ENCODE measurements at places on chromosomes 3 and 15.

GRCh38 chr3:2853651-2854050 lies 256.5 kb downstream of the IL5RA start:
- DNase-seq = no peak

- no peak for DNase-seq
Observed at GRCh38 chr3:173045770-173046382, 95.2 kb downstream of the SPATA16 start.

GRCh38 chr15:73865904-73866303 lies 7.5 kb upstream of the TBC1D21 start:
- no peak for DNase-seq

GRCh38 chr15:36905908-36906307 lies 194.4 kb downstream of the MEIS2 start:
- no peak for DNase-seq

GRCh38 chr3:111823341-111823855 lies 35.7 kb upstream of the PHLDB2 start:
- DNase-seq = no peak

GRCh38 chr3:184781801-184782200 lies 30.2 kb upstream of the VPS8 start:
- no peak for DNase-seq

DNA sequence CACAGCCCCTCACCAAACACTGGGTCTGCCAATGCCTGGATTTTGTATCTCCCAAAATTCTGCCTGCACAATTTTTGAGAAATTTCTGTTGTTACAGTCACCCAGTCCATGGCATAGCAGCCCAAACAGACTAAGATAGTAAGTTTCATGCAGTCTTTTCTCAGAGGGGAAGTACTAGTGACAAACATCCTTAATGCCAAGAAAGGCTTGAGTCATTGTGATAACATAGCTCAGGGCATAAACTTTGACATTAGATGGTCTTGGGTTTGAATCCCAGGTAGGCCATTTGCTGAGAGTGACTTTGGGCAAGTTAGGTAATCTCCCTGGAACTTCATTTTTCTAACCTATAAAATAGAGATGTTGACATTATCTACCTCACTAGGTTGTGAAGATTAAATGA lies 36.1 kb upstream of the PFN2 start:
- no peak for DNase-seq

DNA sequence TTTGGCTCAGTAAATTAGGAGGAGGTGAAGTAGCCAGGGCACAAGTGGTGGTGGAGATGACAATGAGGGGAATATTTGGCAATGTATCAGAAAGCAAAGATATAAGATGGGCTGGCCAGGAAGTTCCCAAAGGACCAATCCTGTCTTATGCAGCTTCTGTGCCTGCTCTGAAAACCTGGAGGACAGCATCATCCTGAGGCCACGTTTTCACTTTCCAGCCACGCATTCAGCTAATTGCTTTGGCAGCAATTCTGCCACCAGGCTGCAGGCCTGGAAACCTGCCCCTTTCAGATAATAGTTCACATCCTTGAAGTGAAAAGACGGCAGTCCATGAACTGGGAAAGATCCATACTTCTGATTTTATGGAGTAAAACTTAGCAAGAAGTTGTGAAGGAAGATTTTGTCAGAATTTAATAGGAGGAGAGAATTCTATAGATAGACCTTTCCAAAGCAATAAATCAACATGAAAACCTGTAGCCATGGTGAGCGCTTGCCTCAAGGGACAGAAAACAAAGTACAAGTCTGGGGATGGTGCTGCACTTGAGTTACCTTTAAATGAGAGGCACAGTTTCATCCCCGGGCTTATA lies 682.5 kb downstream of the GRM7 start:
- DNase-seq = no peak

DNA sequence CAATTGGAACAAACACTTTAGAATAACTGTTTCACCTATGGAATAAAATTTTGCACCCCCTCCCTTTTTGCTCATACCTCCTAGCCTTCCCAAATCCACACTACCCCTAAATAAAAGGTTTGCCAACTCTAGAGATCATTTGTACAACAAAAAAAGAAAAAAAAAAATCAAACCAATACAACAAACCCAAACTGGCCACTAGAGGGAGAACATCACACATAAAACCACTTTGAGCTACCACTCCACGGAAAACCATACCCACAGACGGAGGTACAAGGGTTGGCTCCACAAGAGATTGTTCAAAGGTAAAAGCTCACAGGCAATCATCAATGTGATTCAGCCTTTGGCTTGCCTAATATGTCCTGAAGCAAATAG lies 47.6 kb downstream of the SETMAR start:
- no peak for DNase-seq

DNA sequence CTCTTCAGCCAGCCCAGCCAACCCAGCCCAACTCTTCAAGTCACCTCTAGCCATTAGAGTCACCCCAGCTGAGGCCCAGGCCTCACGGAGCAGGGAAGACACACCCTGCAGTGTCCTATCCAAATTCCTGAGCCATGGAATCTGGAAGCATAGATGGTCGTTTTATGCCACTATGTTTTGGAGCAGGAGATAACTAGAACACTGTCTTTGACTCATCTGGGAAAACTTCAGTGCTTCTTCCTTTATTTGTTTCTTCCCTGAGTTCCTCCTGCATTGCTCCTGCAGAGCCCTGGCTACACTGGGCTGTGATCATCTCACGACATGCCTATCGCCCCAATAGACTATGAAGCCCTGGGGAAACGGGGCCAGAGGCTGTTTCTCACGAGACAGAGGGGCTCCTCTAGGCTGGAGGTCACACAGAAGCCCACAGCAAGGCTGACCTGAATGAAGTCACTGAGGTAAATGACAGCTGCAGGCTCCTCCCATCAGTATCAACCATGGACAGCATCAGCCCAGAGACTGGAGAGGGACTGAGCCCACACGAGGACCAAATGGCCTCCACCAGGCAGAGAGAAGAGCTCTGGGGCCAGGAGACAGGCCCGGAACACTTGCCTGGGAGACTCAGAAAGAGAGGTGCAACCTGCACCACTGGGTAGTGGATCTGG lies 22.7 kb downstream of the CRABP1 start:
- no peak for DNase-seq

GRCh38 chr15:33243869-33244268 lies 49.4 kb upstream of the FMN1 start:
- DNase-seq = no peak

DNA sequence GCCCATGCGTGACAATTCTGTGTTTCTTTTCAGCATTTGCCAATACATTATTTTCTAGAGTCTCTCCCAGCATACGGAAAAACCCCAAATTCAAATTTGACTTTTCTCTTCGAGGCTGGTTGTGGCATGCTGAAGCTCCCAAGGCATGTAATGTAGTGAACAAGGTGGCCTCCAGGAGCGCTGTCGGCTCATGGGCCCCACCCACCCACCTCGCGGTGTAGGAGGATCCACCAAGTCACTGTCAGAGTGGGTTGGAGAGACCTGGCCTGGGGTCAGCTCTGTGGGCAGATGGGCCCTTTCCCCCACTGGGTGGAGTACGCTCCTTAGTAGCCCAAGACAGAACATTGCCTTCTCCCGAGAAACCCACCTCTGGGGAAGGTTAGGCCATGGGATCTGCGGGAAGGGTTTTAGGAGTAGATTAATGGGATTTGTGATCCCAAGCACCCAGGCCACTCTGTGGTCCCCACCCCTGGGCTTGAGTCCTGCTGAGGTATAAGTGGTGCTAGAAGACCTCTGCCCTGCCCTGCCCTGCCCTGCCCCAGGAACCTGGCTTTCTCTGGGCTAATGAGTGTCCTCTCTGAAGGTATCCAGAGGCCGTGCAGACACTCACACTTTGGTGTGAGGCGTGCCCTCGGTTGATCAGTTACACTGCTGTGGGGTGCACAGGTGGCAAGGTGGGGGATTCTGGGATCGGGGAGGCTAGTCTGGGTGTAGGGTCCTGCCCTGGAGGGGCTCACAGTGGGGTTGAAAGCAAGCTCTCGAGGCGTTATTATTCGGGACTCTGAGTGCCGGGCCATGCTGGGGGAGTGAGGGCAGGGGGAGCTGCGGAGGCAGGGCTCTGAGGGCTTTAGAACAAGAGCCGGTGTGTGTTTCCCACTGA lies 97.9 kb downstream of the APBA2 start:
- no peak for DNase-seq

GRCh38 chr3:31159331-31160039 lies 265.0 kb upstream of the GADL1 start:
- DNase-seq = no peak

DNA sequence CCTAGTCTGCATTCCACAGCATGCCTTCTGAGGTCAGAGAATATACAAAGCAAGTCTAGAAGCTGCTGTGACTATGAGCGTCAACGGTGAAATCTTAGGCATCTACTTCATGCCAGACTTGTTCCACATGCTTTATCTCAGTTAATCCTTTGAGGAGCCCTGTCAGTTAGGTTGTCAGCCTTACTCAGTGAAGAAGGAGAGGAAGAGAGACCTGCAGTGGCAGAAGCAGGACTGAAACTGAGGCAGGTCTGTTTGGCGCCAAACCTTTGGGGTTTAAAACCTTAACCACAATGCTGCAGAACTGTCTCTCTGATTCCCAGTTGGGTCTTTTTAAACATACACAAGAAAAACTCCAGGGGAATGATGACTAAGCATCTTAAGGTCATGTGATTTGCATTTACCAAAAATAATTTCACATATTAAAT lies 139.0 kb upstream of the LIPC start:
- DNase-seq = no peak

GRCh38 chr3:42229942-42230688 lies 35.9 kb downstream of the CCK start:
- no peak for DNase-seq

GRCh38 chr3:24180616-24181015 lies 235.5 kb downstream of the NR1D2 start:
- no peak for DNase-seq

DNA sequence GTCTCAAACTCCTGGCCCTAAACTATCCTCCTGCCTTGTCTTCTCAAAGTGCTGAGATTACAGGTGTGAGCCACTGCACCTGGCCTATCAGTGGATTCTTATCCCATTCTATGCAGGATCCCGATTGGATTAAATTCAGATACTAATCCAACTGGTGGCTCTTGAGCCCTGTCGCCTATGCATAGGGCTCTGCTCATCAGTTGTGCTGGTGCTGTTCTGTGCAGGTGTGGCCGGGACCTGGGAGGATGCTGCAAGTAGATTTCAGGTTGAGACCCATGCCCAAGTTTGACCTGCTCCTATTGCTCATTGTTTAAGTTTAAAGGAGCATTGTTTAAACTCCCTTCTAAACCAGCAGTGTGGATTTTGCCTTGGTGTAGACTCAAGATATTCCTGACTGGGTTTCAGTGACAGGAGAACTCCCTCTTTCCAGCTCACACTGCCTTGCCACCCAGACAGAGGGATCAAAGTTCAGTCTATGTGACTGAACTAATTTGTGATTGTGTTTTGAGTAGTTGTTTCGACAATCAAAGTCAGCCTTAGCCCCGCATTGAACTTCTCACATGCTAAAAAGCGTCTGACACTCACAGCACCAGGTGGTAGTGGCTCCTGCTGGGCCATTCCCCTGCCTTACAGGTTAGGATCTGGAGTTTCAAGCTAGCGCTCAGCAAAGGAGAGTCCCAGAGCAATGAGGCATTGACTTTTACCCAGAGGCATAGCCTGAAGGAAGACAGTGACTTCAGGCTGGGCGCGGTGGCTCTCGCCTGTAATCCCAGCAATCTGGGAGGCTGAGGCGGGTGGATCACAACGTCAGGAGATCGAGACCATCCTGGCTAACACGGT lies 45.0 kb upstream of the PIK3CB start:
- DNase-seq = no peak
